Right cardiac atrium (tissue), 5 donors: ENCODE measurements at places on chromosomes 16 and 17. TPM values are rescaled to one million over a fixed set of nuclear protein-coding genes. Genes with fewer than 3 reads are reported as not detected.

HS3ST3A1 gene
- 2.2 TPM for polyA plus RNA-seq

EVPLL gene
- not detected for polyA plus RNA-seq

FBXW10B gene
- polyA plus RNA-seq = 0.70 TPM

RAMP2 gene
- polyA plus RNA-seq = 73.5 TPM

PAM16 gene
- polyA plus RNA-seq = 131 TPM

MTHFSD gene
- 8.8 TPM for polyA plus RNA-seq

CALB2 gene
- 0.95 TPM for polyA plus RNA-seq

IRF8 gene
- 1.6 TPM for polyA plus RNA-seq

TOM1L1 gene
- polyA plus RNA-seq = 7.3 TPM

SOST gene
- 1.6 TPM for polyA plus RNA-seq

KCNH6 gene
- polyA plus RNA-seq = not detected

PPP1R27 gene
- polyA plus RNA-seq = not detected

TM4SF5 gene
- not detected for polyA plus RNA-seq

KDM6B gene
- polyA plus RNA-seq = 18.6 TPM

MEAK7 gene
- 2.9 TPM for polyA plus RNA-seq

HS3ST6 gene
- polyA plus RNA-seq = not detected

GPR179 gene
- polyA plus RNA-seq = 0.07 TPM

TBC1D3H gene
- not detected for polyA plus RNA-seq

ADGRG1 gene
- polyA plus RNA-seq = 15.0 TPM

TAT gene
- polyA plus RNA-seq = 0.02 TPM

WNT3 gene
- polyA plus RNA-seq = 1.0 TPM
